ENCODE measurements at places on chromosomes 5 and 9.

DNA sequence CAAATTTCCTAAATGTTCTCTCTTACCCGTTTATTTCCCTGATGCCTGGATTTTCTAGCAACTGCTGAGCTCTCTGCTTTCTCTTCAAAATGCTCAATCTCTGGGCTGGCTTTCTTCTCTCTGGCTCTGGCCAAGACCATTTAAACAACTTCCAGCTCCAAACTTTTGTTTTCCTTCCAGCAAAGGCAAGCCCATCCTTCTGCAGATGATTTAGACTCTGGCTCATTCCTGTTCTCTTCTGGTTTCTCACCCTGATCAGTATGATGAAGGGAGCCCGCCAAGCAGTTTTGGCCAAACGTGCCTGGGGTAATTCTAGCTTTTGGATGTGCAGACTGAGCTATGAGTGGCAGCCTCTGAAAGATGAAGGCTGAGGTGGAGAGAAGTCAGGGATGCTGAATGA is 78.1 kb downstream of the HSPA4 start:
- DNase-seq = no peak

GRCh38 chr5:140351609-140352334 is 5.4 kb upstream of the HBEGF start:
- DNase-seq = peak; percentile 43

DNA sequence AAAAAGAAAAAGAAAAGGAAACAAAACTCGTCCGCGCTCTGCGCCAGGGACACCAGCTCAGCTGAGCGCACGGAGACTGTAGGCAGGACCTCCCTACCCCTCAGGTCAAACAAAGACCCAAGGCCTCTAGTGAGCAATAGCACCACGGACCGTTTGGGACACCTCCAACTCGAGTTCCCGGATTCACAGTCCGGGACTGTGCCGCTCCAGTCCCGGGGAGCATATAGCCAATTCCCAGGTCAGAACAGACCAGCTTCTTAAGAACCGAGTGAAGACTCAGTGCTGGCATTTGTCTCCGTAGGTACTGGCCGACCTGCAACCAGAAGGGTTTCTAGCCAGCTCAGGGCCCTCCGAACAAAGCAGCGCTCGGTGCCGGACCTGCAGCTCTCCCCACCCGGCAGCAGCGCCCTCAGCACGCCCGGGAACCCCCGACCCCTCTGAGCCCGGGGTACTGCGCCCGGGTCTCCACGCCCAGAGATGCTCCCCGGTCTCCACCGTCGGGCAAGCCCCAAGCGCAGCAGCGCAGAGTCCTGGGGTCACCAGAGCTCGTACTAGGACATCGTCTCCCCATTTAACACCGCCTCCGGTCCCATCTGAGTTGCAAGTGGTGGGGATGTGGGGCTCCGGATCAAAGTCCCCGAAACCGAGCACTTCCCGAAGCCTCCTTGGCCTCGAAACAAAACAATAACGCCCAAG is 591 bp downstream of the ABCA1 start:
- peak; percentile 27 for DNase-seq

DNA sequence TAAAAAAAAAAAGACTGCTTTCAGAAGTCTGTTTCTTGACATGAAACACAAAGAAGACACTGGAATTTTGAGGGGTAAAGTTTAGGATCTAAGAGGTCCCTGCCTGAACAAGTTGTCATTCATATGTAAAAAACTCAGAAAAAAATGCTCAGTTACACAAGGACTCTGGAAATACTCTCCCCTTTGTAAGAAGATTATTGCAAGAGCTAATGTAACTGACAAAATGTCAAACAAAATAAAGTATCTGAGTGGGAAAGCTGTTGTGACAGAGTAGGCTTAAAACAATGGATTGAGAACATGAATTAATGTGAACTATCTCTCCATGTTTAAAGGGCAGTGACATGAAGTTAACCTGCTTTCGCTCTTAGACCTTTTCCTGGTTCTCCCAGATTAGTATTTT is 416.7 kb upstream of the TYRP1 start:
- no peak for DNase-seq

DNA sequence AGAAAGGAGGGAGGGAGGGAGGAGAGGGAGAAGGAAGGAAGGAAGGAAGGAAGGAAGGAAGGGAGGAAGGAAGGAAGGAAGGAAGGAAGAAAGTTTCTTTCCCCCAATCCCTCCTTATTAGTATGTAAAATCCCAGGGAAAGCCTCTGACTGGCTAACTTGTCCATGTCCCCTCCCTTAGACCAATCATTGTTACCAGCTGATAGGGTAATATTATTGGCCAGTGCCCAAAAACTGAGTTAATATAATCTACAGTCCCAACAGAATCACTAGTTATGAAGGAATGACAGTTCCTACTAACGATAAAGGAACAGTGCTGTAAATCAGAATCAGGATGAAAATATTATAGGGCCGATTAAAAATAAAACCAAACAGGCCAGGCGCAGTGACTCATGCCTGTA is 53.6 kb upstream of the CCNG1 start:
- no peak for DNase-seq

- DNase-seq = no peak
Observed at GRCh38 chr9:80890124-80890523, 799.2 kb downstream of the TLE1 start.

DNA sequence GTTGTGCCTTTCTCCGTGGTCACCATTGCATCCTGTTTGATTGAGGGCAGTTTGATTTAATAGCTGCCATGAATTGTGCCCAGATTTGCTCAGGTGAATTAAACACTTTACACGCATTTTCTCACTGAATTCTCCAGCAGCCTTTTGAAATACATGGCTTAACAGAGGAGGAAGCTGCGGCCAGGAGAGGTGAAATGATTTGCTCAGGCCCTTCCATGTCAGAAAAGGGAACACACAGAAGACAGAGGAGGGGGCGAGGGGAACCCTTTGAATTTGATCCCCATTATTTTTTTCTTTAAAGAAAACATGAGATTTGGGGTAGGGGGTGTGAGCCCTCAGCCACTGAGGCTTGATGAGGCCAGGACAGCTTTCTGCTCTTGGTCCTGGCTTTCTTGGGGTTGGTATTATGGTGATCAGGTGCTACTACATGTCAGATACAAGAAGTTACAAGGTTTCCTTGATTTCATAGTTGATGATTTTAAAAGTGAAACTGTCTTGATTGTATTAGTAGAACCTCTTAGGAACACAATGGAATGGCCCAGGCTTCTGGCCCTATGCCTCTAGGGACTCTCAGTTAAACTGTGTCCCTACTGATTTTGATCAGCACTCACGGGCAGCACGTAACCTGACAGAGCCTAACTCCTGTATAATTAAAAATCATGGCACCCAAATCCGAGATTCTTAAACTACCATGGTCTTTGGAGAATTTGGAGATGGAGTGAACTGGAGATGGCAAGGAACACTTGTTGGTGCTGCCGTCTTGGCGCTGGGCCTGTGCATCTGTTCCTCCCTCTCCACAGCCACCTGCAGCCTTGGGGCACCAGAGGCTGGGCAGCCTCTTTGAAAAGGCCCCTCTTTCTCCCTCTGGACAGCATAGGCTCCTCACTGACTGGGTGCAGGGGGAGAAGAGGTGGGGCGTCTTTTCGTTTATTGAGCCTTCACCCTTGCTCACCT is 107.9 kb downstream of the TRIO start:
- no peak for DNase-seq

- DNase-seq = no peak
Observed at GRCh38 chr5:172110921-172111851, 76.8 kb downstream of the STK10 start.

GRCh38 chr9:114591849-114592248 is 4.3 kb downstream of the ATP6V1G1 start:
- DNase-seq = no peak

DNA sequence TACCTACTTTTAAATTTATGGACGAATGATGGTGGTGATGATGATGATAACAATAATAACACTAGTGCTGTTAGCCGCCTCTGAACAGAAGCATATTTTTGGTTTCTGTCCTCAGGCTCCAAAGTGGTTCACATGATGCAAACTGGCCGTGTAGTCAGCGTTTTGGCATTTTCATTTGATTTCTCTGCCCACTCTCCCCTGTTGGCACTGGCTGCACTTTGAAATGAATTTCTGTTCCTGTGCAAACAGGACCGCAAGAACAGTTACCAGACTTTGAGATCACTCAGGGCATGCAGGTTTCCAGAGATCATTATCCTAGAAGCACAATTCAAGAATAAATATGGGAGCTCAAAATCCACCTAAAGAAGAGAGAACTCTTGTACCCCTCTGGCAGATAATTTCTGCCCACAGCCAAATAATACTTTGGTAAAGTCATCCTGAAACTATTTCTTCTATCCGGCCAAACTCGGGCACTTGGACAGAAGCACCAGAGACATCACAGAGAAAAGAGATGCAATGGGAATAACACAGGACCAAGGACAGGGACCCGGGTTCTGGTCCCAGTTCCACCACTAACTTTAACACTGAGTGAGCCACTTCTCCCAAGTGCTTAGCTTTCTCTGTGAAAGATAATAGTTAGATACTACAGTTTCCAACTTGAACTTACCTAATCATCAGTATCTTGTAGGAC is 201.7 kb upstream of the PTGER4 start:
- no peak for DNase-seq

DNA sequence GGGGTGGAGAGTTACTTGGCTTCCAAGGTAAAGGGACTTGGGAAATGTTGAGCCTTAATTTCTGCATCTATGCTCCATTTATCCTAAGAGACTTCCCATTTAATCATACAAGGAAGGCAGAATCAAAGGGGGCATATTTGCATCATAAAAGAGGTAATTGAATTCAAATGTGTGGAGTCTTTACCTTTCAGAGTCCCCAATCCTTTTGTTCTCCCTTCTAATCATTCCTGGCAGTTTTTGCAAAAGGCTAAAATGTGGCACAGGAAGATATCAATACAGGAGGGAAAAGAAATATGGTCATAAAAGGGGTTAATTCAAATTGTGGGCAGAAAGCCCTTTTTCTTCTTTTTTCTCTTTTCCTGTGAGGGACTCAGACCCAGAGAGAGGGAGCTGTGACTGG is 69.5 kb downstream of the SFXN1 start:
- no peak for DNase-seq

DNA sequence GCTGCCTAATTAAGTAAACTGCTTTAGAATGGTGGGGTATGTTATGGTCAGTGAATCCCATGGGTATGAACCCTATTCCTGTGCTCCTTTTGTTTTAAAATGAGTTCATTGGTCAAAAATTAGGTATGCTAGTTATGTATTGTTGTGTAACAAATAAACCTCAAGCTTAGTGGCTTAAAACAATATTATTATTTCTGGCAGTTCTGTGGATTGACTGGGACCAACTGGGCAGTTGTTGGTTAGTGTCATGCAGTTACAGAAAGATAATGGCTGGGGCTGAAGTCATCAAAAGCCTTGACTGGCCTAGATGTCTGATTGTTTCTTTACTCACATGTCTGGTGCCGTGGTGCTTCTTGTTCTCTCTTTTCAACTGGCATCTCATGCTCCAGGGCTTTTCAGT is 8.9 kb upstream of the PTAR1 start:
- DNase-seq = no peak

GRCh38 chr9:115234094-115234493 is 116.1 kb upstream of the TNC start:
- DNase-seq = no peak

GRCh38 chr9:98365227-98365669 is 109.8 kb upstream of the TBC1D2 start:
- no peak for DNase-seq

DNA sequence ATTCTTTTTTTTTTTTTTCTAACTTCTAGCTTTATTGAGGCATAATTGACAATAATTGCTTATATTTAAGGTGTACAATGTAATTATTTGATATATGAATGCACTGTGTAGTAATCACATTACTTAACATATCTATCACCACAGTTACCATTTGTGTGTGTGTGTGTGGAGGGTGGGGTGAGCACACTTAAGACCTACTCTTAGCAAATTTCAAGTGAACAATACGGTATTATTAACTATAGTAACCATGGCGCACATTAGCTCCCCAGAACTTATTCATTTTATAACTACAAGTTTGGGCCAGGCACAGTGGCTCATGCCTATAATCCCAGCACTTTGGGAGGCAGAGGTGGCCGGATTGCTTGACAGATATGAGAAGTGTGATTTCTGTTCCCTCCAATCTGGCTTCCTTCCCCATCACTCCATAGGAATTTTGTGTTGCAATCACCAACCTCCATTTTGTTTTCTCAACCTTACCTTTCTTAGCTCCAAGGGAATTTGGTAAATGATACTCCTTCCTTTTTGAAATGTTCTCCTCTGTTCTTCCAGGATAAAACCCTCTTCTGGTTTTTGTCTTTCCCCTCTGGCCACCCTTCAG is 14.9 kb downstream of the TXN start:
- DNase-seq = no peak

GRCh38 chr9:119509291-119509905 is 140.2 kb upstream of the BRINP1 start:
- DNase-seq = no peak

- DNase-seq = peak; percentile 97
Observed at GRCh38 chr5:17991775-17992174, 357.5 kb downstream of the TAF11L14 start.

GRCh38 chr9:112187404-112187803 is 12.3 kb upstream of the SUSD1 start:
- no peak for DNase-seq

- DNase-seq = no peak
Observed at GRCh38 chr5:161547738-161548486, 1.4 kb upstream of the GABRB2 start.
